Ovary (tissue), 10 donors: ENCODE measurements at places on chromosomes 16 and 17. TPM values are rescaled to one million over a fixed set of nuclear protein-coding genes. Genes with fewer than 3 reads are reported as not detected.
A peak's percentile ranks its signal among the peaks of the same experiment; 100 is the strongest.

RHBDF1 gene
- 43.2 TPM for total RNA-seq

- no peak overlapping the region for H3K27ac ChIP-seq
- no peaks in the 10 kb centered on the region for H3K27me3 ChIP-seq
- no peaks in the 10 kb centered on the region for H3K36me3 ChIP-seq
- no peak for DNase-seq
These were observed 18.2 kb downstream of the SRP68 start for GRCh38 chr17:76054112-76054476.

- peak overlapping the region; percentile 35 for H3K4me3 ChIP-seq
- H3K4me1 ChIP-seq: no peaks in the 10 kb centered on the region
- peaks cover 2% of the 10 kb centered on the region for H3K27me3 ChIP-seq
- no peak for DNase-seq
- no peaks in the 10 kb centered on the region for H3K36me3 ChIP-seq
These were observed 1.5 kb downstream of the HOXB4 start for GRCh38 chr17:48576479-48577309.

DNA sequence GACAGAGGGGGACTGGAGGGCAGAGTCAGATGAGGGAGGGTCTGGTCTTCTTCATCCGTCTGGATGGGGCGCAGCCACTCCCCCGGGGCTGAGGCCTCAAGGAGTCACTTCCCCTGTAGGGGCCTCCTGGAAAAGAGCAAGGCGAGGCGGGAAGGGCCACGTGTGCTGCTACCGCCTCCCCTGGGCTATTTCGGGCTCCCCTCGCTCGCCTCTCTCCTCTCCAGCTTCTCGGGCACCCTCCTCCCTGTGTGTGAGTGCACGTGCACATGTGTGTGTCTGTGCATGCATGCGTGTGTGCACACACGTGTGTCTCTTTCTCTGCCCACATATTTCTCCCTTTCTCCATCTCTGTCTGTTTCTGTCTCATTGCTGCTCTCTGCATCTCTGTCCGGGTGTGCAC lies 10.1 kb downstream of the GSG1L start:
- no peaks in the 10 kb centered on the region for H3K36me3 ChIP-seq
- no peak overlapping the region for H3K27ac ChIP-seq
- no peak for DNase-seq
- no peaks in the 10 kb centered on the region for H3K27me3 ChIP-seq
- H3K4me1 ChIP-seq: no peaks in the 10 kb centered on the region

DNA sequence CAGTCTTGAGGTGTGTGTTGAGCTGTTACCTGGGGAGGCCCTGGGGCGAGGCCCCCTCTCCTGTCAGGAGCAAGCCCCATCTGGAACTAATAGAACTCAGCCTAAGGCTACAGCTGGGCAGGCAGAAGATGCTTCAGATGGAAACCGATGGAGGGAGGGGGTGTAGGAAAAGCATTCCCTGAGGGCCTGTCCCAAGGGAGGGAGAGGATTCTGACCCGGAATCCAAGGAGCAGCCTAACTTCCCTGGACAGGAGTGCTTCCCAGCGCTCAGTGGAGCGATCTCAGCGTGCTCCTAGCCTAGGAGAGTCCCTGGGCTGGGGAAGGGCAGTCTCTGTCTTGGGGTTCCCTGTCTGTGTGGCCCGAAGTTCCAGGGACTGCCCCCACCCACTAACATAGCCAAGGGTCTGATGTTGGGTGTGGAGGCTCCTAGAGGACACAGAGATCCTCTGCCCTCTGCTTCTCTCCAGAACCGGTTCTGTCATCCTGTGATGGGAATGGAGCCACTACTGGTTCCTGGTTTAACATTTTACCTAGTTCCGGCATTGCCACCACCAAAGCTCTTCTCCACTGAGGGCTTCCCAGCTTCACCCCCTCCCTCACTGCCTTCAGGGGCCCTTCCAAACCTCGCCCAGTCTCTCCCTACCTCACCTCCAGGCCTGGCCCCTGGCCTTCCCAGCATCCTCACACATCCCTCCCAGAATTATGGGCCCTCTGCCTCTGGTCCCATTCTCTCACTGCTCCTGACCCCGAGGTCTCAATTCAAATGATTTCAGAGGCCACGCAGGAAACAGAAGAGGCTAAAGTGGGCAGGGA lies 58.7 kb downstream of the RTN4RL1 start:
- H3K36me3 ChIP-seq: no peaks in the 10 kb centered on the region
- H3K27me3 ChIP-seq: no peaks in the 10 kb centered on the region
- DNase-seq: no peak
- no peak overlapping the region for H3K4me3 ChIP-seq
- H3K4me1 ChIP-seq: no peaks in the 10 kb centered on the region
- no peak overlapping the region for H3K27ac ChIP-seq

DPEP2 gene
- total RNA-seq: 0.33 TPM

GRCh38 chr17:15650741-15651582 lies 31.5 kb upstream of the FBXW10B start:
- H3K36me3 ChIP-seq: no peaks in the 10 kb centered on the region
- no peak for DNase-seq
- H3K27me3 ChIP-seq: no peaks in the 10 kb centered on the region
- H3K4me3 ChIP-seq: peak overlapping the region; percentile 25

DNA sequence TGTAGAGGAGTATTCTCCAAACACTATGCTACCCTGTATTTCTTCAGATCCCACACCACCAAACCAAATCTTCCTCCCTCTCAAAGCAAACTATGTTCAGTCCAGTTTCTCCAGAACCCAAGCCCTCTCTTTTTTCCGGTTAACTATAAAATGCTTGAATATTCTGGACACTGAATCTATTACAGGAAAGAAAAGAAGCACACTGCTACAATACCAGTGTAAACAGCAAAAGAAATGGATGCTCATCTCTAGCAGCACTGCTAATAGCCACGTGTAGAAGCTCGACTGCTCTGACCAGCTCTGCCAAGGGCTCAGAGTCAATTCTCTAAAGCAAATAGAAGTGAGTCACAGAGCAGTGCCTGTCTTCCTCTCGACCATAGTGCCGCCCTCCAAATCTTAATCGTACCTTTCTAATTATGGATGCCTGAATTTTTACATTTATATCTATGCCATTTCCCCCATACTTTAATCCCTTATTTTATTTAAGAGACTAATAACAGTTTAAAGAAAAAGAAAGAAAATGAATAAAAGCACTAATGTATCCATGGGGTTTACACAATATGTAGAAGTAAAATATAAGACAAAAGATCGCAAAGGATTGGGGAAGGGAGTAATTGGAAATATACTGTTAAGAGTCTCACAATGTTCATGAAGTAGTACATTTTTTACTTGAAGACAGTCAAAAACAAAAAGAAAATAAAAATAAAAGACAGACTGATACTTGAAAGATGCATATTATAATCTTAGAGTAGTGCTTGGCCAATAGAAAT lies 154.5 kb downstream of the PARN start:
- no peaks in the 10 kb centered on the region for H3K36me3 ChIP-seq
- H3K4me1 ChIP-seq: no peaks in the 10 kb centered on the region
- no peak overlapping the region for H3K4me3 ChIP-seq
- no peak overlapping the region for H3K27ac ChIP-seq
- H3K27me3 ChIP-seq: no peaks in the 10 kb centered on the region
- no peak for DNase-seq

- no peaks in the 10 kb centered on the region for H3K27me3 ChIP-seq
- no peaks in the 10 kb centered on the region for H3K36me3 ChIP-seq
- H3K27ac ChIP-seq: no peak overlapping the region
These were observed 76.9 kb downstream of the WSCD1 start for GRCh38 chr17:6147042-6147441.

GRCh38 chr17:77905766-77906165 lies 52.7 kb upstream of the TNRC6C start:
- no peak overlapping the region for H3K4me3 ChIP-seq
- no peaks in the 10 kb centered on the region for H3K36me3 ChIP-seq
- H3K27me3 ChIP-seq: no peaks in the 10 kb centered on the region

- H3K27me3 ChIP-seq: no peaks in the 10 kb centered on the region
- H3K27ac ChIP-seq: no peak overlapping the region
- no peak for DNase-seq
- no peak overlapping the region for H3K4me3 ChIP-seq
These were observed 502.8 kb downstream of the HS3ST4 start for GRCh38 chr16:26194526-26194925.

PVALEF gene
- total RNA-seq: not detected

RHBDF2 gene
- total RNA-seq: 18.4 TPM

GRCh38 chr16:70574595-70575271 lies 51.1 kb downstream of the SF3B3 start:
- DNase-seq: no peak
- no peak overlapping the region for H3K27ac ChIP-seq
- peaks cover 6% of the 10 kb centered on the region for H3K4me1 ChIP-seq
- H3K4me3 ChIP-seq: no peak overlapping the region
- no peaks in the 10 kb centered on the region for H3K27me3 ChIP-seq
- no peaks in the 10 kb centered on the region for H3K36me3 ChIP-seq

PRAC1 gene
- total RNA-seq: not detected

BRD7 gene
- total RNA-seq: 58.7 TPM

GRCh38 chr16:64352246-64352645 lies 769.6 kb downstream of the CDH11 start:
- no peak for DNase-seq
- H3K4me1 ChIP-seq: no peaks in the 10 kb centered on the region
- H3K27ac ChIP-seq: no peak overlapping the region
- no peak overlapping the region for H3K4me3 ChIP-seq
- H3K27me3 ChIP-seq: no peaks in the 10 kb centered on the region
- H3K36me3 ChIP-seq: no peaks in the 10 kb centered on the region

DNA sequence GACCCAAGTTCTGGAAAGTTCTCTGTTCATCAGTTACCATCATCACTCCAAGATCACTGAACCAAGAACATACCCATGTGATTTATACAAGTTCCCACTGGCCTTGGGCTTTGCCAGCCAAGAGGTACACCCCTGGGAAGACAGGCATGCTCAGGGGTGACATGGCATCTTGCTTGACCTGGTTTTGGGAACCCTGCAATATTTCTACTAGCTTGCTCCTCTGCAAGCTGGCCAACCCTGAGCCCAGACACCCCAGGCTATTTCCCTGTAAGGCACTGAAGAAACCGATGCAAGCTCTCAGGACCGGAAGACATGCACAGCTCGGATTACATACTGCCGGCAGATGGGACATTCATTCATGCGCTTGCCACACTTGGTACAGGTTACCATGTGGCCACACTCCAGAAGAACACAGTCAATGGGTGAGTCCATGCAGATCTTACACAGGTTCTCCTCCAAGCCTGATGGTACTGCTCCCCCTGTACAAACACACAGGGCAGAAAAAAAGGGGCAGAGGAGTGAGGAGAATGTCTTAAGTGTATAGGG lies 31.4 kb downstream of the LIG3 start:
- H3K36me3 ChIP-seq: no peaks in the 10 kb centered on the region
- no peak overlapping the region for H3K27ac ChIP-seq

DNA sequence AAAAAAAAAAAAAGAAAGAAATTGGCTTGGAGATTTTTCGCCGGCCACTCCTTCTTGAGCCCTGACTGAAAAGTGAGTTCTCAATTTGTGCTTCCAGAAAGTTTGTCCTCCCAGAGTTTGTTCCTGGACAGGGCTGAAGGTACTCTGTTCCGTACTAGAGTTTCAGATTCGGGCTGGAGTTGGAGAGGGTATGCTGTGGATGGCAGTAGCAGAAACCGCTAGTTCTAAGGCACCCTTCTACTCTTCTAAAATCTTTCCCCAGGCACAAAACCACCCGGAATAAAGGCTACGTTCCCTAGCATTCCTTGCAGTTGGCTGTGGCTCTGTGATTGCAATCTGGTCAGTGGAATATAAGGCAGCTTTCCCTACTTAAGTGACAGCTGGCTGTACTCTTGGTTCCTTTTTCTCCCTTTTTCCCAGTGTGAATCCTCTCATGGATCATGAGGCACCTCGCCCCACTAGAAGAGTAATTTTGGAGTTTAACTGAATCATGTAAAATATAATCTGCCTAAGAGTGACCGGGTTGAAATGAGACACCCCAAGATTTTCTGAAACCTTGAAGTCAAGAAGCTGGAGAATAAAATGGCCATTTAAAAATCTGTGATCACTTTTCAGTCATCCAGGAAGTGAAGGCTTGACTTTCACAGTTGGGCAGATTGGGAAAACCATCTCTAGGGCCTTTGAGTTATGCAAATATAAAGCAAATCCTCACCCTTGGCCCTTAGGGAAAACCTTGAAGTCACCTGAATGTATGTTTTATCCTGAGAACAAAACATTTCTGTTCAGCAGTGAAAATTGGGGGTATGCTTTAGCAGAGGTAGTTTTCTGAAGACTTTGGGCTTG lies 901 bp upstream of the HEATR6 start:
- peaks cover 3% of the 10 kb centered on the region for H3K4me1 ChIP-seq
- no peak overlapping the region for H3K27ac ChIP-seq
- no peaks in the 10 kb centered on the region for H3K27me3 ChIP-seq
- H3K4me3 ChIP-seq: peak overlapping the region; percentile 55
- DNase-seq: no peak
- no peaks in the 10 kb centered on the region for H3K36me3 ChIP-seq

GRCh38 chr17:41733348-41734138 lies 900 bp downstream of the HAP1 start:
- no peaks in the 10 kb centered on the region for H3K36me3 ChIP-seq
- H3K4me1 ChIP-seq: peaks cover 4% of the 10 kb centered on the region
- no peak overlapping the region for H3K27ac ChIP-seq

GRCh38 chr16:81514041-81514559 lies 69.5 kb downstream of the CMIP start:
- H3K27me3 ChIP-seq: no peaks in the 10 kb centered on the region
- DNase-seq: no peak
- H3K36me3 ChIP-seq: no peaks in the 10 kb centered on the region

GRCh38 chr16:70588565-70588964 lies 57.8 kb upstream of the IL34 start:
- no peak overlapping the region for H3K27ac ChIP-seq
- no peak for DNase-seq
- no peaks in the 10 kb centered on the region for H3K36me3 ChIP-seq
- peaks cover 16% of the 10 kb centered on the region for H3K4me1 ChIP-seq

ICAM2 gene
- total RNA-seq: 17.4 TPM

DNA sequence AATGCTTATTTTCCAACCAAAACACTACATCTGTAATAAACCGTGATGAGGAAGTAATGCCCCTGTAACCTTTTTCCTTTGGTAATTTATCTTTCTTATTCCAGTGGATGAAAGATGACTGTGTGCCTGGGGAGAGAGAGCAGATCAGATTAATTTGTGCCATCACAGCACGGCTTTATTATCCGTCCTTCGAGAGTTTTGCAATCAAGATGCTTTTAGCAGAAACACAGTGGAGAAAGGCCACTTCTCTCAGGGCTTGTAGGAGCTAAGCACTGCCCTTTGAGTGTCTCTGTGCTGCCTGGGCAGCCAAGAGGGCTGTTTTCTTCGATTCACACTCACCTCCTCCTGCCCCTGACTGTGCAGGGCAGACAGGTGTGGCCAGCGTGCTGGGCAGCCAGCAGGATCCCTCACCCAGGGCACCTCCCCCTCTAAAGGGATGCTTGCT lies 190.2 kb downstream of the PRKCA start:
- no peak overlapping the region for H3K27ac ChIP-seq
- peaks cover 2% of the 10 kb centered on the region for H3K4me1 ChIP-seq
- no peaks in the 10 kb centered on the region for H3K27me3 ChIP-seq
- no peak overlapping the region for H3K4me3 ChIP-seq
- no peaks in the 10 kb centered on the region for H3K36me3 ChIP-seq
- no peak for DNase-seq

DNA sequence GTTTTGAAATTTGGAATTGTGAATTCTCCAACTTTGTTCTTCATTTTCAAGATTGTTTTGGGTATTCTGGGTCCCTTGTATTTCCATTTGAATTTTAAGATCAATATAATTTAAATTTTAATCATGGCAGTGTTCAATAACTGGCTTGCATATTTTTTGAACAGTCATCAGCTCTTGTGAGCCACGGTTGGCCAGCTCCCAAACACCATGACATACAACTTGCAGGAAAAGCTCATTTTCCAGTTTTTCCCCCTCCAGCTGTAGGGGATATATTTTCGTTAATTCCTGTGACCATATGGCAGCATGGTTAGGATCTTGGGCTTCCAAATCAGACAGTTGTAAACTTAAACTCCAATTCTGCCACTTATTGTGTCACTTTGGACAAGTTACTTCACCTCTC lies 690.1 kb downstream of the WWOX start:
- no peak overlapping the region for H3K27ac ChIP-seq
- H3K27me3 ChIP-seq: no peaks in the 10 kb centered on the region
- no peaks in the 10 kb centered on the region for H3K4me1 ChIP-seq
- DNase-seq: no peak
- H3K4me3 ChIP-seq: no peak overlapping the region
